ENCODE measurements at places on chromosomes 12 and 14.

DNA sequence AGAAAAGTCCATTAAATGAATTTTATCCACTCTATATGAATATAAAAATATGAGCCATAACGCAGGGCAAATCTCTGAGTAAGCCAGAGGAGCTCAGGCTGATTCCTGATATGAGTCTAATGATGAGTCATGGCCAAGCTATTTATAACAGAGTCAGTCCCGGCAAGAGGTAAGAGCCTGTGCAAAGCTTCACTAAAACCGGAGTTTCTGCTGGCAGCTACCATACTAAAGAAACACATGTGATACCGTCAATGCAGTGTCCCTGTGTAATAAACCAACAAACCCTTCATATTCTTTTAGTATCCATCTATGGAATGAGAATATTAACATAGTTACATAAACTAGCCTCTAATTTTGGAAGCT is 319.4 kb downstream of the KCNC2 start:
- peak; percentile 72 for DNase-seq

DNA sequence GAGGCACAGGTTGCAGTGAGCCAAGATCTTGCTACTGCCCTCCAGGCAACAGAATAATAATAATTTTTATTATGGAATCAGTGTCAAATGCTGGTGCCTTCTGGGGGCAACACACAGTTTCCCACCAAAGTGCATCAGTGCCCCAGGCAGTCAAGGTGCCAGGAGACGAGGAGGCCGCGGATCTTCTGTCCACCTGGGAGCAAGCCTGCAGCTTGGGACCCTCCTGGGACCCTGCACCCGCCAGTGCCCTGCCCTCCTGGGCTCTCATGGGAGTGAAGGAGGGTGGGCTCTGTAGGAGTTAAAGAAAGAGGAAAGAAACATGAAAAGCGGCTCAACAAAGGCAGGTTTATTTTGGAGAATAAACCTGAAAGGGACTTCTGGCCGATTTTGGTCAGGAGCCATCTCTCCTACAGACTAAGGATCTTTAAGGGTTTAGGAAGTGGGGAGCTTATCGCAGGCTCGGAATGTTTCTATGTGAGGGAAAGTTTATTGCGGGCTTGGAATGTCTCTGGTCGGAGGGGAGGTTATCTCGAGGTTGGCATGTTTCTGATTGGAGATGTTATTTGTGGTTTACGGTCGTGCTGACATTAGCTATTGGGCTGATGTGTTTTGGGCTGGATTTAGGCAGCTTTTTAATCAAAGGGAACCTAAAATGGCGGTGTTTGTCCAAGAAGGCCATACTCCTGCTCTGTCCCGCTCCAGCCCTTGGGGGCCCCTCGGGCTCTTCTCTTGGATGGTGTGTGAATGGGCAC is 1.1 kb upstream of the ASPG start:
- no peak for DNase-seq

GRCh38 chr12:120903412-120904196 is 554 bp downstream of the SPPL3 start:
- peak; percentile 12 for DNase-seq

- DNase-seq, result no peak
Observed at GRCh38 chr12:131063413-131063812, 109.7 kb downstream of the ADGRD1 start.

DNA sequence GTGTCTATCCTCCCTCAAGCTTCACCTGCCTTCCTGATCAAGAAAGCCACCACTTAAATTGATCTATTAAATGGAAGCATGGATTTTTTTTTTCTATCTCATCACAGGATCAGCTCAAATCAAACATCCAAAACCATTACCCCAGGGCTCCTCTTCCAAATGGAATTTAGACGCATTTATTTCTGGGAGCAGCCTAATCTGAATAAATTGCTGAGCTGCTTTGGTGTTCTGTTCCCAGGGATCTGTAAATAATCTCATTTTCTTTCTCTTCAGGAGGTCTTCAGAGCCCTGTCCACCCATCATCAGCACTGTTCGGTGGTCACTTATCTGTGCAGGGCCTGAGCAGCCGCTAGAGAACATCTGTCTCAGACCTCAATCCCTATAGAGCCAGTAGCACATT is 695.4 kb upstream of the TMEM132C start:
- no peak for DNase-seq

DNA sequence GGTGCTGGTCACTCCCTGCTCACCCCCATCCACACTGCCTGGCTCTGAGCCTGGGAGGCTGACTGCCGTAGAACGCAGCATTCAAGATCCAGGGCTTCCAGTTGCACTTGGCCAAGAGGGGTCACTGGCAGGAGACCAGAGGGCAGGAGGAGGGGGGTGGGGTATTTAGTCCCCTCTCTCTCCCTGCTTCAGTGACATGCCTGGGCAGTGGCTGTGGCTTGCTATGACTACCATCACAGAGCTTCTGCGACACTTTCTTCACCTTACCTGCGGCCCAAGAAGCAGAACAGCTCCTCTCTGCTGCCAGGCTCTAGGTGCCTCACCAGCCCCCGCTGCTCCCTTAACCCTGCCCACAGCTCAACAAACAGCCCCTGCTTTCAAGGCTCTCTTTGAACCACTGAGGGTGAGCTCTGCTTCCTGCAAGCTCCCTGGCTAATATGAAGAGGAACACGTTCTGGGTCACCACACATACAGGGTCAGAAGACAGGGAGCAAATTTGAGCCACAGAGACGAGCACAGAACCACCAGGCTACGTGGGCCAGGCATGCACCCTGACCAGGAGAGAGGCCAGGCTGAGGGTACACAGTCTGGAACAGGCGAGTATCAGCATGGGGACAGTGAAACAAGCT is 55.7 kb downstream of the ITPK1 start:
- DNase-seq, result no peak

DNA sequence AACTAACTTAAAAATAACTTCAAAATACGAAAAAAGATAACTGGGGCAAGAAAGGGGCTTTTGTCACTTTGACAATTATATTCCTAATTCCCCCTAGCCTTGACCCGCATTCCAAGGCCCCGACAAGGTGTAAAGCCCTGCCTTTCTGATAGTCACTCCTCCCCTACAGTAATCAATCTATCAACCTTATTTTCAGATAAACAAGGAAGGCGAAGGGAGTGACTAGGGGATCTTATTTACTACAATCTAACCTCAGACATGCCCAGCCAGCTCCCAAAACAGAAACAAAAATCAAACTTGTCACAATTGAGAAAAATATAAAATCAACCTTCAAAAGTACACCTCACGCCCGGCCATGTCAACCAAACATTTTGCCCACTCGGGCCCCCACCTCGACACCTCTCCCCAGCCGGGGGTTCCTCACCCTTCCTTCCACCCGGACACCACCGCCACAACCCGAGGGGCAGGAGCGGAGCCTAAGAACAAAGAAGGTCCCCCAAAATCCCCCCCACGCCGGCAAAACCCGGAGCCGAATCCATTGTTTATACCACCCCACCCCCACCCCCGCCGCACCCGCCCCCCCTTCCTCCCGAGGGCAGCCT is 562 bp downstream of the ZFYVE1 start:
- no peak for DNase-seq

DNA sequence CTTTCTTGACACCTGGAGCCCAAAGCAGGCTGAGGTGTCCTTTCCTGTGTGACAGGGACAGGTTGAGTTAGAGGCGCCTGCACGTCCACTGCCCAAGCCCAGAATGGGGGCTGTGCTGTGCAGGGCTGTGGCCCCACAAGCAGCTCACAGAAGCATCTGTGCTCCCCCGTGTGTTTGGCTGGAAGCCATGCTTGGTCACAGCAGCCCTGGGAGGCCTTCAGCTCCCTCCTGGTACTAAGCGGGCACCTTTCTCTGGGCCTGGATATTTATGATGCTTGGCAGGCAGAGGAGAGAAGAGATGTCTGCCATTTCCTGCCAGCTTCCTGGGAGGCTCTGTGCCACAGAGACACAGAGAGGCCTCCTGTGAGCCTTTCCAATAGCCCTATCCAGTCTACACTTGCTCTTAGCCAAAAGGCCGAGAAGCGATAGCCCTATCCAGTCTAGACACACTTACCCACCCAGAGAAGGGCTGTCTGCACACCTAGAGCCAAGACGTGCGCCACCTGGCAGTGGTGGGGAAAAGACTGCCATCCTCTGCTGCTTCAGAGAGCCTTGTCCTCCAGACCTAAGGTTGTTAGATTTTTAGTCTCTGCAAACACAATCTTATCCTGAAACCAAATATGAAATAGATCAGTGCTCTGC is 117.4 kb downstream of the GCH1 start:
- no peak for DNase-seq

DNA sequence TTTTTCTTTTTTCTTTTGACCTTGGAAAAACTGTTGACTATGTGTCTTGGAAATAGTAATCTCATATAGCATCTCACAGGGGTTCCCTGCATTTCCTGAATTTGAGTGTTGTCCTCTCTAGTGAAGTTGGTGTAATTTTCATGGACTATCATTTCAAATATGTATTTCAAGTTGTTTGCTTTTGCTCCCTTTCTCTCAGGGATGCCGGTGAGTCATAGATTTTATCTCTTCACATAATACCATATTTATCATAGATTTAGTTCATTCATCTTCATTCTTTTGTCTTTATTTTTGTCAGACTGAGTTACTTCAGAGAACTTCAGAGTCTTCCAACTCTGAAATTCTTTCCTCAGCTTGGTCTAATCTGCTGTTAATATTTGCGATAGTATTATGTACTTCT is 1320.6 kb downstream of the LRFN5 start:
- no peak for DNase-seq

DNA sequence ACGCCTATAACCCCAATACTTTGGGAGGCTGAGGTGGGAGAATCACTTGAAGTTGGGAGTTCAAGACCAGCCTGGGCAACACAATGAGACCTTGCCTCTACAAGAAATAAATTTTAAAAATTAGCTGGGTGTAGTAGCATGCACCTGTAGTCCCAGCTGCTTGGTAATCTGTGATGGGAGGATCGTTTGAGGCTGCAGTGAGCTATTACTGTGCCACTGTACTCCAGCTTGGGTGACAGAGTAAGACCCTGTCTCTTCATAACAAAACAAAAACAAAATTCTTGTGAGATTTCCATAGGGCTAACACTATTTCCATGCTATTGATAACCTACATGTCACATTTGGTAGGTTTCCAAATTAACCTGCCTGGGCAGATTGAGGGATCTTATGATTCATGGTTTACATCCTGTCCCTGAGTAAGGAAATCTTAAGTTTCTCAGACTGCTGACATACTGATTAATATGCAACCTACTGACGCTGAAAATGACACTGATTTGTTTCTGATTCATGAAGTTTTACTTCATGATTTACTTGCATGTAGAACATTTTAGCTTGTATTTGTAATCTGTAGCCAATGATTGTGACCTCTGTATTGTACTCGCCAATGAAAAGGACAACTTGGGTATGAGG is 15.9 kb downstream of the ATP6V1D start:
- DNase-seq, result no peak

DNA sequence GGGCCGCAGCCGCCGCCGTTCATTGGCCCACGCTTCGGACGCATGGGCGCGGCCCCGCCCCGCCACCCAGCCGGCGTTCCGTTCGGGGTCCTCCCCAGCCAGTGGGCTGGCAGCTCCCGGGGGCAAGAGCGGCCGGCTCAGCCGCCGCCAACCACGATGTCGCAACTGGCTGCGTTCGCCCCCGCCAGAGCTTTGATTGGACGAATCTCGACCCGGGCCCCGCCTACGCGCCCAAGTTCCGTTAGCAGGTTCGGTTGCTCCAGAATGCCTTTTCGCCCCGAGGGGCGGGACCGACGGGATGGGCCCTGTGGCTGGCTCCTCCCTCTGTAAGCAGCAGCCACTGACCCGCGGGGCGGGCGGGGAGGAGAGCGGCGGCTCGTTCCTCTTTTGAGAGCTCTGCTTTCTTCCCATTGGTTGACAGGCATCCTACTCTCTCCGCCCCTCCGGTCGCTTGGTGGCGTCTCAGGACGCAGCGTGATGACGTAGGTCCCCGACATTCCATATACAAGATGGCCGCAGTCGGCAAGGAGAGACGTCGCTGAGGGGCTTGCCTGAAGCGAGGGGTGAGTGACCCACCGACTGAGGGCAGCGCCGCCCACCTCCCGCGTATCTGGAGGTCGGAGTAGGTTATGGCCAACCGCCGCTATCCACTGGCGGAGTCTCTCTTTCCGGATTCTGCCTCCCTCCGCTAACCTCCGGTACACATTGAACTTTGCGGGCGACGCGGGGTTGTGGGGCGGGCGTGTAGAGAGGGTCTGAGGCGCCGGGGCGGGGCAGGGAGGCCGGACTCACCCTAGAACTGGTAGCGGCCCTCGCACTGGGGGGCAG is at the start of gene CCNK:
CCNK (plus strand) TSS at position 493 of the 828 bp plus-strand sequence. CDS start 11,269 bp downstream, outside the sequence.
- DNase-seq, result peak; percentile 100

GRCh38 chr14:72679141-72679535 is 214.8 kb downstream of the DPF3 start:
- DNase-seq, result peak; percentile 42

DNA sequence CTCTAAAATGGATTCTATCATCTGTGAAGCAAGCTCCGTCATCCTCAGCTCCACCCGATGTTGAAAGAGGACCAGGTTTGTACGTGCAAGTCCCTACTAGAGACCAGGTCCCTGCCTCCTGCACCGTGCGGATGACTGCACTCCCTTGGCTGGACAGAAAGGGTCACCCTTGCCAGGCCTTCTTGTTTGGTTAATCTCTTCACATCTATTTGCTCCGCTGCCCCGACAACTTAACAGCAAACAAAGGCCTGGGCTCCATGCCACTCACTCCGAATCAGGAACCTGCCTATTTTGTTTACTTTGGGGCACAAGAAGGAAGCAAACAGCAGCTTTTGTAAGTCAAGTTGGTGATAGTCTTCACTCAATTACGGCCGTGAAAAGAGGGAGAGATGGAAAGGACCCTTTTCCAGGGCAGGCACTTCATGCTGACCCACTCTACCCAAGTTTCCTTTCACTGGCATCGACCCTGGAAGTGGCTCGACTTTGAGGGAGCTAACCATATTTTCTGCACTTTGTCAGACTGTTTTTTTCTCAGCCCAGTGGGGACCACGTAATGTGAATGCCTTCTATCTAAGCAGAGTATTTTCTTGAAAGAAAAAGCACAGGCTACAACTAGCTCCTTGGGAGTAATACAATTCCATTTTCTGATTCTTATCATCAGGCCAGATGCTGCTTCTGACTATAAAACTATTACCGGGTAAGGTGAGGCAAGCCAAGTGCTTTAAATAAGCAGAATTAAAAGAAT is 202.6 kb downstream of the FOXN3 start:
- peak; percentile 31 for DNase-seq

DNA sequence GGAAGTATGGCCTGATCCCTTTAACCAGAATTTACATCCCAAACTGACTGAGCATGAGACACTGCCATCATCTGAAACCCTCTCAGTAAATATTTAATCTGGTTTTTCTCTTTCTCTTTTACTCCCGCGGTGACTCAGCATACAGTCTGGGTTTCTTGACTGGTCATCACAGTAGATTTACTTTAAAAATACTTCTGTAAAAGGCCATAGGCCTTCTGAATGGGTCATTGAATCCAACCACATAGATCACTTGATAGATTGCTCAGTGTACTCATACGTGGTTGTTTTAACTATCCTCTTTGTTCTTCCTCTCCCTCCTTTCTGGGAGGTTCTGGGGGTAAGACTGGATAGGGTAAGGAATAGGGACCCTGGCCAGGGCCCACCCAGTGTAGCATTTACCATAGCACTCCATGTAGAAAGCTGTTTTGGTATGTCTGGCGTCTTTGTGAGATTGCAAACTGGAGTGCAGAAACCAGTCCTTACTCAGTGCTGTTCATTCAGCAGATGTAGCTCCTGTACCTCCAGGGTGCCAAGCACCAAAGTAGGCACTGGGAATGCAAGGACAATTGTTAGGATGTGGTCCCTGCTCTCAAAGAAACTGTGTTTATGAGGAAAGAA is 165.7 kb downstream of the SRGAP1 start:
- DNase-seq, result peak; percentile 48

- DNase-seq, result peak; percentile 46
Observed at GRCh38 chr12:28802706-28803438, 346.2 kb upstream of the FAR2 start.

- no peak for DNase-seq
Observed at GRCh38 chr14:26597589-26598080, at the start of gene NOVA1. NOVA1 (minus strand) TSS chr14:26598033; CDS start chr14:26597436, 597 bp downstream.

- no peak for DNase-seq
Observed at GRCh38 chr12:89918172-89918846, 209.7 kb upstream of the ATP2B1 start.
